ENCODE measurements at places on chromosomes 3 and 15.

DNA sequence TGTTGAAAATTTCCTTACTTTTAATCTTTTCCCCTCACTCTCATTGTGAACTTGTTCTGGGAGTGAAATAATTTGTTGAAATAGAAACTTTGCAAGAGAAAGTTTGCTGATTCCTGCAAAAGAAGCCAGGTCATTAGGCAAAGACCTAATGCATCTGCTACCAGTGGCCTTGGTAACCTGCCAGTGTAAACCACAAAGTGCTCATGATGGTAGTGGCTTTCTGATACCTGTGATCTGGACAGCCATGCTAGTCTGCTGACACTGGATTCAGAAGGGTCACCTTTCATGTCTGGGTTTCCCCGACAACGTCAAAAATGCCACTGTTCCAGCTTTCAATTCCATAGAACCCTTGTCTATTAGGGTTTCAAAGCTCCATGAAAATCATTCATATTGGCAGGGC, 123.7 kb upstream of the MCTP2 start:
- DNase-seq: no peak

DNA sequence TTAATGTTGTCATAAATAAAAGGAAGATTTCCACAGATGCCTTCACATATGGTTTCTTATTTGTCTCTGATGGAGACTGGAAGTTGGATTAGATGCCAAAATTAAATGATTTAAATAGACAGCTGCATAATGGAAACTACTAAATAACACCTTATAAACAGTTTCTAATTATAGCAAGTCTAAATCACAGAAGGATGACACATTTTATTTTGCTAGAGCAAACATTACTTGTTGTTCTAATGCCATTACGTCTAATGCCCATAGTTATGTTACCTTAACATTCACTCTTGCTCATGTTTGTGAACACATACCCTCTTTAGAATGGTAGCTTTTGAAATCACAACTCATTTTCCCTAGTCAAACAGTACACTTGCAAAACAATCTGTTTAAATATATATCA, 92.8 kb downstream of the ZIC4 start:
- no peak for DNase-seq

DNA sequence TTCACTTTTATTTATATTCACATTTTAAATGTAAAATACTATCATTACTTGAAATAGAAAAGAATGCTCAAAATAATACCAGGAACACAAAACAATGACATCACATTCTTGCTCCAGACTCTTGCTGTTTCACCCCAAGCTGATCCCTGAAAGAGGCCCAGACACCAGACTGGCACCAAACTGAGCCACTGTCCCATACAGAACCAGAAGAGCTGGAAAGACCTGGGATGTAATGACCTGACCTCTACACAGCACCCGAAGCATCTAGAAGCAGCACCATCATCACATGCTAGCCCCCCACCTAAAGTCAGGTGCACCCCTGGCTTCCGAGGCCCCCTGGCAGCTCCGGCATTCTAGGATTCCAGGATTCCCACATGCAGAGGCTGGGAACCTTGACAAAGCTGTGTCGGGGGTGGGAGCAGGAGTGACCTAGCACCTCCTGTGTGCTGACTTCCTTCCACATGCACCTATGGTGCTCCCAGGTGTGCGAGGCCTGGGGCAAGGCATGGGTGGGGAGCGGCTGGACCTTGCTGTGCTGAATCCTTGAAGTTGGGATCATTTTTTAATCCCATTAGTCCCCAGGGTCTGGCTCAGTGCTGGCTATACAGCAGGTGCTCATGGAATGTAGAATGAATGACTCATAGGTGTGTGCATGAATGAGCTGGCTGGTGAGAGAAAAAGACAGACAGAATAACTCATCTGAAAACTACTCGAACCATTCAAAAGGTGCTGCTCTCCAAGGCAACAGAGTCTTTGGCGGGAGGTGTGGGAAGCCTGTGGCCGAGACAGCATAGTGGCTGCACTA, 144.7 kb upstream of the IQSEC1 start:
- DNase-seq: no peak

DNA sequence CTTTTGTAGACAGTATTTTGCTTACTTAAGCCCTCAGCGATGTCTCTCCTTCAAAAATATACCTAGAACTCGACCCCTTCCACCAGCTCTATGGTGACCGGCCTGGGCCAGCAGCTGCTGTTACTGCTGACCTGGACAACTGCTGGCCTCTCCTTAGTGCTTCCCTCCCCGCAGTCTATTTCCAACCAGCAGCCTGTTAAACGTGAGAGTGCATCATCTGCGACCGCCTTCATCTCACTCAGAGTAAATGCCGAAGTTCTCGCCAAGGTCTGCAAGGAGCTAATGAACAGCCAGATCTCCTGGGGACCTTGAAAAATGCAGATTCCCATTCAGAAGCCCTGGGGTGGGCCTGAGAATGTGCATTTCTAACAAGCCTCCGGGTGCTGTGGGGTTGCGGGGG, 86.7 kb downstream of the RPLP1 start:
- DNase-seq: no peak

- DNase-seq: peak; percentile 19
Measured at GRCh38 chr15:73346735-73347312, 21.9 kb downstream of the HCN4 start.

DNA sequence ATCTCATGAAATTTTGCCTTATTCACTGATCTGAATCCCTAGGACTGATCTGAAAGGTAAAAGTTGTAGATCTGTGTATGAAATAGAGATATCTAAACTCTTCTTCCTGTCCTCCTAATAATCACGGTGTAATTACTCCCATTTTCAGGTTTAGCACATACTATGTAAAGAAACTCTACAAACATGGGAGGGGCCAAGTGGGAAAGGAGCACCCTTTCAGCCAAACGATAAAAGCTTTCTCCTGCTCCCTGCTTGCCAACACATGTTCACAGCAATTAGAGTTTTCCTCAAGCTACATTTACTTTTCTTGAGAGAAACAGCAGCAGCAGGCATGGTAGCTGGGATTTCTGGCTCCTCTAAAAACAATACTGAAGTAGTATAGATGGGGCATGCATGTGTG, 71.6 kb downstream of the CHAC1 start:
- no peak for DNase-seq

DNA sequence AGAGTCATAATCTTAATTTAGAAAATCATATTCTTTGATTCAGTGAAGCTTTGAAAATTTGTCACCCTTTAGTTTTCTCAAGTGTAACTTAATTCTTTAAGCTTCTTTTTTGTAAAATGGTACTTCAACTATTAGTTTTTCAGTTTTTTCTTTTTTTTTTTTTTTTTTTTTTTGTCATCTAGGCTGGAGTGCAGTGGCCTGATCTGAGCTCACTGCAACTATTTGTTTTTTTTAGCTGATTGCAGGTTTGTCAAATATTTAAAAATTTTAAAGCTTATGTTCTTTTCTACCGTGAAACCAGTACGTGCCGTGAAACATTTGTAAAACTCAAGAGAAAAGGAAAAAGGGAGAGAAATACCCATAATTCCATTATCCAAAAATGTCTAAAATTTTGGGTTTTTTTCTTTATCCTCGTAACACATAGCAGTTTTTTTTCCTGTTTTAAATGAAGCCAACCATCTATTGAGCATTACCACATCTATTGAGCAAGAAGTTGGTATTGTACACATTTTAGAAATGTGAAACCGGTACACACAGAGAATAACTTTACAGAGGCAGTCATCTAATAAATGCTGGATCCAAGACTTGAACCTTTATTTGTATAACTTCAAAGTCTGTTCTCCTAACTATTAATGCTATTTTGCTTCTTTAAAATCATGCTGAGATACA, 25.7 kb downstream of the ECT2 start:
- no peak for DNase-seq

GRCh38 chr15:77732514-77733335, 100.0 kb upstream of the LINGO1 start:
- DNase-seq: no peak

GRCh38 chr3:111858642-111859041, 423 bp upstream of the PHLDB2 start:
- no peak for DNase-seq

DNA sequence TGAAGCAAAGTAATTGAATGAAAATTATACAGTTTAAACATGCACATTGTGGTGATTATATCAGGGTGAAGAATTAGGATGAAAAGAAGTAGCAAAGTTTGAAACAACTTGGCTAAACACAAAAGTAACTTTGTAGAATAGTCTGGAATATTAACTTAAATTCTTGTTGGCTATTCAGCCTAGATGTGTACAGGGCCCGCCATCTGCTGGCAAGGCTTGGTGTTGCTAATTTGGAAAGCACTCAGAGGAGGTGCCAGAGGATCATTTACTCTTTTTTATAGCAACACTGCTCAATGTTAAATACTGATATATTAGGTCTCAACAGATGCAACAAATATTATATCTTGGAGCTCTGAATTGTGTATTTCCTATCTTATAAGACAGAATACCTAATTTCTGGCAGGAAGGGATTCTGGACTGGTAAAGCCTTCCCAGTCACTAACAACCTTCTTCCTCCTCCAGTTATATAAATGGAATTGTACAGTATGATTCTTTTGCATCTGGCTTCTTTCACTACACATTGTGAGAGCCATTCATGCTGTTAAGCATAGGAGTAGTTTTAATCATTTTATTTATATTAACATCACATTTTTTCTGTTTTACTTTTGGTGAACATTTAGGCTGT, 36.1 kb downstream of the TTC23 start:
- peak; percentile 82 for DNase-seq

GRCh38 chr3:4751502-4752101, 227.6 kb upstream of the BHLHE40 start:
- DNase-seq: peak; percentile 91
